CD4-positive, alpha-beta T cell treated with Interleukin-21 for 1 hour (primary cell): ENCODE measurements at places on chromosomes 2 and 18.

DNA sequence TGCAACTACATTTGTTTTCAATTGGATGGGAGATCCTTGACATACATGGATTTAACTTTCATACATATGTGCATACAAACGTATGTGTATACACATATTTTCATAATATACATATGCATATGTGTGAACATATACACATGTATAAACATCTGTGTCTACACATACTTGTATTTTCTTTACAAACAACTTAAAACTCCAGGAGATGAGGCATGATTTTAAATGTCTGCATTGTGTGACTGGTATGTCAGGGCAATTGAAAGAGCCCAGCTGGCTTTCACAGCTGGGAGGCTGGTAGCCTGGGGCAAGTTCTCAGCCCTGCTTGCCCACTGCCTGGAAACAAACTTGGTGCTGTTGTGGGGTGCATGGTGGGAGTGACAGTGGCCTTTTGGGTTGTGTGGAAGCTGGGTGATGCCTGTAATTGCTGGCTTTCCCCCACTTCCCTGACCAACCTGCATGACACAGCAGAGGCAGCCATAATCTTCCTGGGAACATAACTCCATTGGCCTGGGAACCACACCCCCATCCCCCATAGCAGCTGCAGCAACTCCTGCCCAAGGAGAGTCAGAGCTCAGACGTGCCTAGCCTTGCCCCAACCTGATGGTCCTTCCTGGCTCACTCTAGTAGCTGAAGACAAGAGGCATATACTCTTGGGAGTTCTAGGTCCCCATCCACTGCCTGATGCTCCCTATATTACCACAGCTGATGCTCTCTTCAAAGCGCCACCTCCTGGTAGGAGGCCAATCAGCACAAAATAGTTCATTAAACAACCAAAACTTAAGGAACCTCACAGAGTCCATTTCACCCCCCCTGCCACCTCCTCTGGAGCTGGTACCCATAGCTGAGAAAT lies 158.3 kb downstream of the CERS6 start:
- no peak for DNase-seq

DNA sequence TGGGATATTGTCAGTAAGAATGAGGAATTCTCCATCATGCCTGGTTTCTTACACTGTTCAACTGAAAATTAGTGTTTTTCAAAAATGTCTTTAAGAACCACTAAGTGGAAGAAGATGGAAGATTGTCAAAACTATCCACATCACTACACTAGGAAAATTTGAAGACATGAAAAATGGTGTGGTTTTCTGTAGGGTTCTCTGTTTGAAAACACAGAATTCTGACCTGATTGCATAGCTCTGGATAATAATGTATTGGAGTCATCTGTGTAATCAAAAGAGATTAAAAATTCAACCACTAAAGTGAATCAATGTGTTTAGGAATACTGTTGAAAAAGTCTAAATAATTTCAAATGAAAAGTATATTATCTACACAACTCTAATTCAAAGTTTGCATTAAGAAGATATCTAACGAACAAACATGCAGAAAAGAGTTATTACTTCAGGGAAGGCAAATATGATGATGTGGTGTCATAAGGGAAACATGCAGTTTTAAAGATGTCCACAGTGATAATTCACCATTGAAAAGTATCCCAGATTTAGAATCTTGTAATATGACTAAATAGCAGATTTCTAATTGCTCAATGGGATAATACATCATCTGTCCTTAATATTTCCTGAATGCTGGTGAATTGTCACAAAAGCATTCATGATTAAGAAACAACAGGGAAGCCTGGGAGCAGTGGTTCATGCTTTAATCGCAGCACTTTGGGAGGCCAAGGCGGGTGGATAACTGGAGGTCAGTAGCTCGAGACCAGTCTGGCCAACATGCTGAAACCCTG lies 116.9 kb downstream of the ERBB4 start:
- DNase-seq = no peak

DNA sequence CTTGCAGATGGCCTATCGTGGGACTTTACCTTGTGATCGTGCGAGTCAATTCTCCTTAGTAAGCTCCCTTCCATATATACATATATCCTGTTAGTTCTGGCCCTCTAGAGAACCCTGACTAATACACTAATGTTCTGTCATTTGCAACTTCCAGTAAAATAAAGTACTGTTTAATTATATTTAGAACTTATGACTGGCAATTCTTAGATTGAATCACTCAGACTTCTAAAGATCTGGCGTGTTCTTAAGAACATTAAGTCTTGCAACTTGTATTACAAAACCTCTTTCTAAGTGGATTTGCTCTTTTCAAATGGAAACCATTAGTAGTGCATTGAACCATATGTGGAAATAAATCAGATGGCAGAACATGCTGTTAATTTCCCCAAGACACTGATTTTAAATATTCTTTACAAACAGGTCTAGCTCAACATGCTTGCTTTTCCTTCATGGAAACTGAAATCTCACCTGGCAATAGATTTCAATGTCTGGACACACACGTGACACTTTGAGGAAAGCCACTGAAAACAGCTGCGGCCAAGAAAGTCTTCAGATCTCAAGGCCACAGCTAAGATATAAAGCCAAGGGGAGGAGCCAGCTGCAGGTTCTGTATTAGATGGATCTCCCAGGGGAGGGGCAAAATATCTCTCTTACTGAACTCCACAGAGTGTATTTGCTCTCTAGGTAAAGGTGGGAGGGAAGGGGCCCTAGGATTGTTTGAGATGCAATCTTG lies 50.6 kb downstream of the PMAIP1 start:
- no peak for DNase-seq

DNA sequence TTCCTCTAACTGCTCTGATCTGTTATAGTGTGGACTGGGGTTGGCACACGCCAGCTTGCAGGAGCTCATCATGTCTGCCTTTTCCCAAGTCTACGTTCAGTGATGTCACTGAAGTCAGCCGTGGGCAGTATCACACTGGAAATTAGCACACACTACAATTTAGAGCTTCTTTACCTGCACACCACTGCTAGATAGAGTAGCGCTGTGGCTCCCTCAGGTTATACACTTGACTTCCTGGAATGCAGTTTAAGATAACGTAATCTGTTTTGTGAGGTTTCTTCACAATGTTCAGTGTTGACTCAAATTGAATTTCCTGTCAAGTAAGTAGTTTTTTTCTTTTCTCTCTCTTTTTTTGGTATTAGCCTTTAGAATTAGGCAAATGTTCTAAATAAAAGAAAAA lies 487.2 kb downstream of the DCDC2C start:
- DNase-seq = no peak

DNA sequence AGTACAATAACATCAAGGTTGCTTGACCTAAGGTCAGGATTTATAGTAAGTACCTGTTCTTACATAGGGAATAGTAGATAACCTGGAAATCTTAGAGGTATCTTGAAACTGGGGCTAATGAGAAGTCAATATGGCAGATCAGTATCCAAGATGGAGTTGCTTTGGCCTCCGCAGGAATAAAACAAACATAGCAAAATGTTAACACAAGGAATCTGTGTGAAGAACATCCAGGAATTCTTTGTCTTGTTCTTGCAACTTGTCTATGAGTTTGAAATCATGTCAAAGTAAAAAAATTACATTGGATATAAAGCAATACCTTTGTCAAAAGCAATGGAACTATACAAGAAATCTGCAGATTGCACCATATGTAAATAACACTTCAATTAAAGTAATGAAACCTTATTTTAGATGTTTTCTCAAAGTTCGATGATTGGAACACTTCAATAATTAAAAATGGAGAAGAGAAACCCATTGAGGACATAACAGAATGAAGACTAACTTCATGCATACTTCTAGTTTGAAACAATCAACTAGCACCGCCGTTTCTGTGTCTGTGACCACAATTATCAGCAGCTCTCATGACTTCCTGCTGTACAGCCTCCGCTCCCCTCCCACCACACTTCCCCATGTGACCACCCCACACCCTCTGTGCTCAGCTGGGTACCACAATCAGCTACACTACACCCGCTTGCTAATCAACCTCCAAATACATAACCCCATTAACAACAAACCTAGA lies 27.6 kb downstream of the C2orf76 start:
- peak; percentile 55 for DNase-seq

GRCh38 chr2:166725927-166726924 lies 162.1 kb upstream of the XIRP2 start:
- no peak for DNase-seq

- peak; percentile 69 for DNase-seq
Measured at GRCh38 chr2:74919827-74920226, 38.6 kb upstream of the POLE4 start.

DNA sequence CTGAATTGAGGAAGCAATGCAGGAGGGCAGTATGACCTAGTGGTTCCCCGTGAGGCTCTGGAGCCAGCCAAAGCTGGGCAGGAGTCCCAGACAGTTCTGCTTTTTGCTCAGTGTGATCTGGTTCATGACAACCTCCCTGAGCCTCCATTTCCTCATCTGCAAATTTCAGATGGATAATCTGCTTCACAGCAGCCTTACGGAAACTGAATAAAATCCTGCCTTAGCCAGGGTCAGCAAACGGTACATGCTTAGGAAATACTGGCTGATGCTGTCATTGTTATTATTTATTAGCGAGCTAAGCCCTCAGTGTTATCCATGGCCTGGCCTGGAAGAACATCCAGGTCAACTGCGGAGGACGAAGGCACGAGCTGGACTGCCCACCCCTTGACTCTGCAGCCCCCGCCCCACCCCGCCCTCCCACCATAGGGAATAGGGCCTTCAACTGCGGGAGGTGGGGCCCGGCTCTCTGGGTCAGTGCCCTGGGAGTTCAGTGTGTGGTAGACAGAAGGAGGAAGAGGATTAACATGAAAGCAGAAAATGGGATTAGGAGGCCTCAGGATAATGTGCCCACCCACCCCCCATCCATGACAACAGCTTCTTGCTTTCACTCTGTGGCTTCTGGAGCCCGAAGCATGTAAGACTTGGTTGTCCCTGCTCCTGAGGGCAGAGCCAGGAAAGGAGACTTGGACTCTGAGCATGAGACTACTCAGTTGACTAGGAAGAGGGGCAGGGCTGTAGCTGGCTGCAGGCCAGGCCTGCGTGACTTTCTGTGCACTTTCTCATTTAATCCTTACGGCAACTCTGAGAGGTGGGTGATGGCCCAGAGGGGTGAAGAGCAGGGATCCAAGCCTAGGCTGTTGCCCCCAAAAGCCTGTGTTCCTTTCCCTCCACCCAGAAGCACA lies 13.1 kb downstream of the PKDCC start:
- DNase-seq = no peak

GRCh38 chr18:45379903-45380302 lies 235.4 kb upstream of the SLC14A2 start:
- no peak for DNase-seq

GRCh38 chr2:30349691-30350090 lies 97.4 kb upstream of the LCLAT1 start:
- no peak for DNase-seq

DNA sequence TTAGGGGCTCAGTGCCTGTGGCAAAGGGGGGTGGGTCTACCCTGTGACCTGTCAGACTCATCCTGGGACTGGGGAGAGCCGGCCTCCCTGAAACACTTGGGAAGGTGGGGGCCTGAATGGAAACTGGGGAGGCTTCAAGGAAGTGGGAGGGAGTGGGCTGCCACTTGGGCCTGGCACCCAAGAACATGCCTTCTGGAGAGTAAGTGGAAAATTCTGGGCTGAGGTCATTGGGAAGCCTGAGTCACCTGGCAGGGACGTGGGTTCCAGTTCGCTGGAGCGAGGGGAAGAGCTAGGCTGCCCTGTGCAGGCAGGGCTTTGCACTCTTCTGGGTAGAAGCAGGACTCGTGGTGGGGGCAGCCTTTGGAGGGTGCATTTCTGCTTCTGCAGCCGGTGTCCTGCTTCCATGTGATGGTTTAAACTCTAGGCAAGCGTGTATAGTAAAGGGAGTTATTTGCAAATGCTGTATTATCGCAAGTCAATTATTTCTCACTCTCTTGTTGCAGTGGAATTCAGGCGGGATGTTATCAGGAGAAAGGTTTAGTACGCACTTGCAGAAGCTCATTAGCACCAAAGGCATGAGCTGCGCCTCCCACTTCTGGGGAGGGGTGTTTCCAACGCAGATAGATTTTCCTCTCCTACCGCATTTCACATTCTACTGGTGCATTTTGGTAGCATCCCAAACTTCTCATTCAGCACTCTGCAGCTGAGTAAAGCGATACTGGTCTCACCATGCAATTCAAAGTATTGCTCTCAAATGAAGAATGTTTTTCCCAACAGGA lies 3.8 kb downstream of the LRRFIP1 start:
- no peak for DNase-seq

DNA sequence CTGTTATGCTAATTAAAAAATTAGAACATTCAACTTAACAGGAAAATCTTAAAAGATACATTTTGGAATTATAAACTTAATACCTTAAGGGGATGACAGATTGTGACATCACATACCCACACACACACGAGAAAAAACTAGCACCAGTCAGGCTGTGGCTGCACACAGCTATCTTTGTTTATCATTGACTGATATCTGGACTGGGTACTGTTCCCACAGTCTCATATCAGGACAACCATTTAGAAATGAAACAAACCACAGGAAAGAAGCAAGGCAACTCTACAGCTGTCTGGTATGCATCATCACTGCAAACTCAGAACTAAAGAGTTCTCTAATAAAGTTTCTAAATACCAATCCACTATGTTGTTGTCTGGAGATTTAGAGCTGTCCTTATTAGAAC lies 210.9 kb upstream of the SMAD7 start:
- DNase-seq = no peak

GRCh38 chr2:216649574-216649973 lies 16.4 kb downstream of the IGFBP2 start:
- DNase-seq = no peak

- DNase-seq = no peak
Measured at GRCh38 chr18:25815659-25816058, 274.8 kb downstream of the SS18 start.

GRCh38 chr18:79690586-79691482 lies 11.2 kb downstream of the CTDP1 start:
- DNase-seq = no peak

DNA sequence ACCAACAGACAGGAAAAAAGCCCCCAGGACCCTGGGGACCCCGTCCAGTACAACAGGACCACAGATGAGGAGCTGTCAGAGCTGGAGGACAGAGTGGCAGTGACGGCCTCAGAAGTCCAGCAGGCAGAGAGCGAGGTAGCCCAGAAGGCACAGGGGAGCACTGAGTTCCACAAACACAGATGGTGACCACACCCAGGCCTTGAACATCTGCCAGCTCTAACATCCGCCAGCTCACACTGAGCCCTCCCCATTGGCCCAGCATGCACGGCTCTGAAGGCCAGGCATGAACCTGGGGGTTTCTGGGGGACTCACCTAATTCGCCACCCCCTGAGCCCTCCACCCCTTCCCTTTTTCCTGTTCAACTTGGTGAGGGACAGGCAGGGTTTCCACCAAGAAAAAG lies 25.6 kb upstream of the PRLH start:
- no peak for DNase-seq

DNA sequence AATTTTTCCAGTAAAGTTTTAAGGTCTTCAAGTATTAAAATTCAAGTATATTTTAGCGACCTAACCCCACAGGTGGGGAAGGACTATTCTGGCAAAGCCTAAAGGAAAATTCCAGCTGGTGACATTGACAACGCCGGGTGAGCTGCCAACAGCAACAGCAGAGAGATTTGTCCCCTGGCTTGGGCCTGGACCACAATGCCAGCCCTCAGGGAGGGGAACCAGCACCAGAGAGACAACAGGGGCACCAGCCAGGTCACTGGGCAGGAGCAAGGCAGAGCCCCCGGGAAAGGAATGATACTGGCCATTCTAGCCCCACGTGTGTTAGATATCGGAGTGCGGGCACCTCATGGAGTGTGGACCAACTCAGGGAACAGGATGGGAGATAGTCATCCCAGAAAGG lies 95.7 kb downstream of the ARMC9 start:
- DNase-seq = no peak

- DNase-seq = no peak
Measured at GRCh38 chr2:74333896-74334586, 9.2 kb downstream of the SLC4A5 start.
